ENCODE measurements at places on chromosomes 16 and 17. TPM values are rescaled to one million over a fixed set of nuclear protein-coding genes. Genes with fewer than 3 reads are reported as not detected.

DNA sequence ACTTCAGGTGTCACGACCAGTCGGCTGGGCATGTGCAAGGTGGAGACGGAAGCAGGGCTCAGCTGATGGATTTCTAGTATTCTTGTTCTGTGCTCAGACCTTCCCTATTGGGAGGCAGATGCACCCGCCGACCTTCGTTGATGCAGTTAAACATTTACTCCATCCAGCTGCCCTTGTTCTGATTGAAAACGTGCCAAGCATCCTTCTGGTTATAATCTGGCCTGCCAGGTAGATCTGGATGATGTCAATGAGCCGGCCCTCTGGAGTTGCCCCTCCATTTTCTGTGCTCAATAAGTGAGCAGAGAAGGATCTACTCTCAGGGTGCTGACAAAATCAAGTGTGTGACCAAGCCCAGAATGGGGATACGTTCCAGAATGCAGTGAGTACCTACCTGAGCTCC lies 38.3 kb downstream of the CCDC182 start:
- DNase-seq = no peak

GRCh38 chr17:79625706-79626105 lies 14.9 kb upstream of the RBFOX3 start:
- no peak for DNase-seq

GRCh38 chr17:59643159-59644140 lies 23.8 kb downstream of the CLTC start:
- DNase-seq = no peak

DNASE1L2 gene
- 0.23 TPM for total RNA-seq

NTN1 gene
- total RNA-seq = 1.5 TPM

CSF3 gene
- 0.12 TPM for total RNA-seq

Data from hepatocyte (in vitro differentiated cells).